ENCODE measurements at places on chromosomes 2 and 18.

GRCh38 chr2:9113916-9114315 is 92.7 kb upstream of the ASAP2 start:
- no peak for DNase-seq
- no peak overlapping the region for H3K27ac ChIP-seq
- H3K36me3 ChIP-seq: no peaks in the 10 kb centered on the region

DNA sequence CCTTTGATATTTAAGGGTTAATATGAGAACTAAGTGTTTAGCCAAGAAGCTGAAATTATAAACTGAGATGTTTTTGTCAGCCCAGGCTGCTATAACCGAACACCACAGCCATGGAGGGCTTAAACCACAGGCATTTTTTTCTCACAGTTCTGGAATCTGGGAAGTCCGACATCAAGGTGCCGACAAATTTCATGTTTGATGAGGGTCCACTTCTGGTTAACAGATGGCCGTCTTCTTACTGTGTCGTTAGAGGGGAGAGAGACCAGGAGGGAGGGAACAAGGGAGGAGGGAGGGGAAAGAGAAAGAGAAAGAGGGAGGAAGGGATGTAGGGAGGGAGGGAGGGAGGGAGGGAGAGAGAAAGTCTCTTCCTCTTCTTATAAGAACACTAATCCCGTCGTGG is 6.5 kb upstream of the CNDP2 start:
- no peak overlapping the region for H3K4me3 ChIP-seq
- H3K27ac ChIP-seq: no peak overlapping the region
- H3K36me3 ChIP-seq: no peaks in the 10 kb centered on the region
- peaks cover 16% of the 10 kb centered on the region for H3K4me1 ChIP-seq

DNA sequence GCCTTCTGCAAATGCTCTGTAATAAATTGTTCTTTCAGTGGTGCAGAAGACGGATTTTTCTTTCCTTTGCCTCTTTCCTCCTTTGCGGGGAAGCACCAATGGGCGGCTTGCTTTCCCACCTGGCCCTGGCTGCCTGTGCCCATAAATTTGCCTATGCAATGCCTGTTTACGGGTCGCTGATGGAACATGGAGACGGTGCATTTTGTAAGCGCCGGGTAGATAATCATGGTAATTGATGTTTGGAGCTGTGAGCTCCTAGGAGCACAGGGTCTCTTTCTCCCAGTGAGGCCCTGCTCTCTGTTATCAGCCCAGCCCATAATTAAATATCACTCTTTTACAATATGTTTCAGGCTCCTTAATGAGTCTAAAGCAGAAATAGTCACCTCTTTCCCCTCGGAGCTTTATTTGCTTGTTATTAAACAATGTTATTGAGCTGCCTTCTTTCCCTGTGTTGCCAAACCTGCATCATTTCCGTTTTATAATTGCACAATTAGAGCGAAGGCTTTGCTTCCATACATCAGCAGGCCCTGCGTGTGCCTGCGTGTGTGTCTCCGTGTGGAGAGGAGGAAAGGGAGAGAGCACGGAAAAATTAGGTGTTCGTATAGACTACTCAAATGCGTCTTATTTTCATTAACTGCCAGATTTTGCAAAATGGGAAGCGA is 437.4 kb upstream of the POU3F3 start:
- no peaks in the 10 kb centered on the region for H3K4me1 ChIP-seq
- no peak overlapping the region for H3K4me3 ChIP-seq
- H3K36me3 ChIP-seq: no peaks in the 10 kb centered on the region
- no peak overlapping the region for H3K27ac ChIP-seq
- H3K27me3 ChIP-seq: no peaks in the 10 kb centered on the region
- no peak for DNase-seq

DNA sequence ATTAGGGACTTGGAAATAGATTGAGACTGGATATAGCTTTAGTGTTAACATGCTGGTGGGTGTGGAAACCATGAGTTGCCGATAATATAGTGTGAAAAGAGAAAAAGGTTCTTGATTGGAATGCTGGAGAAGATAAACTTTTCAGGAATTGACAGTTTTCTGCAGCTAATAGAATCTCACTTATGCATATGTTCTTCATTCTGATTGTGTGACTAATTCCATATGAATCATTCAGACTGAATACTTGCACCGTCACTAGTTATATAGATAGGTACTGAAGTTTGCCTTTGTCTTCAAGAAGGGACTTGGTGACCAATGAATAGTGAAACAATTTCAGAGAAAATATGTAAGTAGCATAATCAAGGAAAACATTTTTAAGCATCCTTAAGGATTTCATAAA is 225.7 kb upstream of the FOSL2 start:
- no peak for DNase-seq
- no peaks in the 10 kb centered on the region for H3K27me3 ChIP-seq
- H3K36me3 ChIP-seq: peaks cover under 1% of the 10 kb centered on the region
- H3K4me1 ChIP-seq: no peaks in the 10 kb centered on the region
- no peak overlapping the region for H3K4me3 ChIP-seq
- H3K27ac ChIP-seq: no peak overlapping the region

DNA sequence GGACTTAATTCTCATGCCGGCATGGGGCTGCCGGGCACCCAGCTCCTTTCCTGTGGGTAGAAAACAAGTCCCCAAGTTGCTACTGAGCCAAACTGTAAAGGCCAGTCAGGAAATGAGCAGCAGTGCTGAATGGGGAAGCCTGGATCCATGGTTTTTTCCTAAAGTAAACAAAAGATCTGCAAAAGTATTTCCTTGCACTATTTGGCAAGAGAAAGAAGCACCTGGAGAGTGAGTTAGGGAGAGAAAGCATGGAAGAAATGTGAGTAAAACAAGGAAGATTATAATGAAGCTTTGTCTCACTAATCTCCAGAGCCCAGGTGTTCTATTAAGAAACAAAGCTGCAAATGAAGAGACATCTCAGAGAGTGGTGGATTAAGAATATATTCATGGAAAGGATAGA is 117.6 kb downstream of the METTL8 start:
- H3K4me3 ChIP-seq: no peak overlapping the region
- H3K4me1 ChIP-seq: peaks cover 49% of the 10 kb centered on the region
- H3K36me3 ChIP-seq: peaks cover 46% of the 10 kb centered on the region
